Head of caudate nucleus (tissue), 42 donors: ENCODE measurements at places on chromosomes 4 and X.

- no peak for DNase-seq
These were observed 407.0 kb downstream of the BCOR start for GRCh38 chrX:39690541-39691415.

DNA sequence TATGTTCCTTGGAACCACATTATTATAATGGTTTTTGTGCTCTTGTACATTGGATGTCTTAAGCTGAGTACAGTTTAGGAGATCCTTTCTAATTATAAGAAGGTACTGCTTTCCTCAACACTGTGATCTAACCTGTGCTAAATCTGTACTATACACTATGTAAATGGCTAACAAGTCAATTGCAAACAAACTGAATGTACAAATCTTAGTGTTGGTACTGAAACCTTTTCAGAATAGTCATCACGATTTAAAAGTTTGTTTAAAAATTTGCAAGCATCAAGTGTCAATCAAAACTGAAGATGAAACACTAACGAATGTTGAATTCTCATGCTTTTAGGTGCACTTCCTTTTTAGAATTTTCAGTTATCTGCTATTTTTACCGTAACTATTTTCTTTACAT is 2090.4 kb upstream of the TENM3 start:
- DNase-seq, result no peak

- DNase-seq, result no peak
These were observed 39.1 kb upstream of the TMEM192 start for GRCh38 chr4:165151734-165152133.

GRCh38 chr4:179582164-179582905 is 2140.1 kb upstream of the AGA start:
- no peak for DNase-seq

DNA sequence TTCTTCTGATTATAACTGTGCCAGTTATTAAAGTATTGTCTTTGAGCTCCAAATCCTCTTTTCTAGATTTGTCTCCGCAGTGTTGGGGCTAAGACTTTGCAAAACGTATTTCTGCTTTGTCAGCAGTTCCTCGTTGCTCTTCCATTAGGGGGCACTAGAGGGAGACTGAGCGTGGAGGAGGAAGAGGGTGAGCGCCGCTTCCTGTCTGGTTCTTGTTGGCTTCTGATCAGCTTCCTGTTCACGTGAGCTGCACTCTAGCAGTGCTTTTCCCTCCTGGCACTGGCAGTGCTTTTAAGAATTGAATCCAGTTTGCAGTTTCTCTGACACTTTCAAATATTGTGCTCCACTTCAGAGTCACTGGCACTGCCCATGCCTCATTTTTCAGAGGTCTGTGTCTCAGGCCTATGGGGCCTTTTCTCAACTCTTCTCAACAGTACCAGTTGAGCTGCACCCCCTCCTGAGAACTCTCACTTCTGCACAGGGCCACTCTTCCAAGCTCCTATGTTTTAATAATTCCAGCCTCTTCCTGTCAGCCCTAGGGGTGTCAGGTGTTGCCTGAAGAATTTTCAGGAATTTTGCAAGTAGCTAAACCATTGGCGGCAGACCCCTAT is 54.4 kb upstream of the LCORL start:
- DNase-seq, result no peak

DNA sequence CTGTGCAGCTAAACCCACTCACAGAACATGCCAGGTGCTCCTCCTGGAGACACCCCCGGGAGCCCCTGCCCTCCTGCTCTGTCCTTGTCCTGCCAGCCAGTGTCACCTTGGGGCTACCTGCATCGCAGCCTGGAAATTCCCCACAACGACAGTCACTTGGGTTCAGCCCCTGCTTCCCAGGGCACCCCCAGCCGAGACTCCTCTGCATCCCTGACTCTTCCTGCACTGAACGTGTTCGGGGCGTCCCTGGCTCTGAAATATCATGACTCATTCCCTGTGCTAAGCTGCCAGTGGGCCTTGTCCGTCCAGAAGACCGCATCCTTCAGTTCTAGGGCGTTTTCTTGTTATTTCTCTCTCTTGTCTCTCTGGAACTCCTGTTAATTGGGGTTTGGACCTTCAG is 5.8 kb downstream of the CFAP99 start:
- DNase-seq, result no peak

GRCh38 chr4:15653864-15654592 is 1.1 kb downstream of the FBXL5 start:
- DNase-seq, result no peak

- DNase-seq, result no peak
These were observed 39.2 kb downstream of the FGFRL1 start for GRCh38 chr4:1050486-1051213.

- no peak for DNase-seq
These were observed 28.6 kb downstream of the AMER1 start for GRCh38 chrX:64176876-64177275.

GRCh38 chrX:35890699-35891098 is 28.8 kb upstream of the CFAP47 start:
- DNase-seq, result peak; percentile 16

- DNase-seq, result peak; percentile 62
These were observed 22.6 kb downstream of the PPP2R2C start for GRCh38 chr4:6449746-6450369.

- no peak for DNase-seq
These were observed 163.6 kb upstream of the ANK2 start for GRCh38 chr4:112885897-112886296.

- DNase-seq, result no peak
These were observed 38.4 kb upstream of the STS start for GRCh38 chrX:7109049-7109531.

- DNase-seq, result no peak
These were observed 57.2 kb downstream of the MFAP3L start for GRCh38 chr4:169968999-169969398.

GRCh38 chr4:16967722-16968121 is 69.3 kb upstream of the LDB2 start:
- DNase-seq, result no peak

GRCh38 chr4:156946516-156947424 is 24.8 kb downstream of the PDGFC start:
- DNase-seq, result no peak

DNA sequence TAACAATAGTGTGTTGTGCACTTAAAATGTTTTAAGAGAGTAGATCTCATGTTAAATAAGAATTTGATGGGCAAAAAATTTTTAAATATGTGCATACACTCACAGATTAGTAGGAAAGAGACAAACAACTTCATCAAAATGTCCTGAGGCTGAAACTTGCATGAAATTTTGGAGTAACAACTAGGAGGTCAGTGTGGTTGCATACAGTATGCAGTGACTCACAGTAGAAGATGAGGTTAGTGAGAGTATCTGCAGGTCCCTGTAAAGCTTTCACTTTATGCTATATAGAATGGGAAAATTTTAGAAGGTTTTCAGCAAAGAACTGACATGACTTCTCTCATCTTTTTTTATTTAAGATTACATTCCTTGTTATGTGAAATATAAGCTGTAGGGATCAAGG is 453.1 kb upstream of the KLHL4 start:
- no peak for DNase-seq

GRCh38 chrX:38156838-38157237 is 63.8 kb downstream of the SRPX start:
- DNase-seq, result no peak

DNA sequence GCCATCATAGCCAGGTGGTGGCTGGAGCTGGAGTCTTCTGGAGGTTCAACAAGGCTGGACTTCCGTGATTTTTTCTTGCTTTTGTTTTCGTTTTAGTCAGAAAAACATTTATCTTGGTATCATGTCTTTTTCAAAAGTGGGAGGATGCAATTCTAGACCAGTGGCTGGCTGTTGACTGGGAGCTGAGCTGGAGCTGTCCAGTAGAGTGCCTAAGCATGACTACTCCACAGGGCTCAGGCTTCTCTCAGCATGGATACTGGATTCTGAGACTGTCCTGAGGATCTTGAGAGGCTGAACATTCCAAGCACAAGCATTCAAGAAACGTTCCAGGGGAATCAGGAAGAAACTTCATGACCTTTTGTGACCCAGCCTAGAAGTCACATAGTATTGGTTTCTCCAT is 598.1 kb downstream of the MID1IP1 start:
- no peak for DNase-seq

GRCh38 chr4:41427306-41427882 is 110.6 kb upstream of the LIMCH1 start:
- DNase-seq, result no peak

DNA sequence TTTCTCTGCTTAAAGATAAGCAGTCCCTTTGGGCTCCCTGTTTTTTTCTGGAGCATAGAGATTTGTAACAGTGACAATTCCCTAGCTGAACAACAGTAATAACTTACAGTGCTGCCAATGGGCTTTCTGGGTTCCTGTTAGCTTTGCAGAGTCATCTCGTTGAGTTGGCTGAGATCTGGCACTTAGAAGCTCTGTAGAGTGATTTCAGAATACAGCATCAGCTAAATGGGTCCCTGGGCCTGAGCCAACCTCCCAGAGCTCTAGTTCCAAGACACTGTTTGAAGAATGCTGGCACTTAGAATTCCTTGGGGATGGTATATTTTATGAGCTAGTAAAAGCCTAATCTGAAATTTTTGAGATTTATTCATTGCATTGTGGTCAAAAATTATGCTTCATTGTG is 43.5 kb upstream of the SERTM2 start:
- no peak for DNase-seq

GRCh38 chr4:7959078-7959477 is 19.4 kb upstream of the AFAP1 start:
- no peak for DNase-seq

GRCh38 chr4:58368221-58368620 is 1258.0 kb upstream of the IGFBP7 start:
- DNase-seq, result no peak

- DNase-seq, result no peak
These were observed 142.0 kb downstream of the ADAMTS3 start for GRCh38 chr4:72427057-72427456.

DNA sequence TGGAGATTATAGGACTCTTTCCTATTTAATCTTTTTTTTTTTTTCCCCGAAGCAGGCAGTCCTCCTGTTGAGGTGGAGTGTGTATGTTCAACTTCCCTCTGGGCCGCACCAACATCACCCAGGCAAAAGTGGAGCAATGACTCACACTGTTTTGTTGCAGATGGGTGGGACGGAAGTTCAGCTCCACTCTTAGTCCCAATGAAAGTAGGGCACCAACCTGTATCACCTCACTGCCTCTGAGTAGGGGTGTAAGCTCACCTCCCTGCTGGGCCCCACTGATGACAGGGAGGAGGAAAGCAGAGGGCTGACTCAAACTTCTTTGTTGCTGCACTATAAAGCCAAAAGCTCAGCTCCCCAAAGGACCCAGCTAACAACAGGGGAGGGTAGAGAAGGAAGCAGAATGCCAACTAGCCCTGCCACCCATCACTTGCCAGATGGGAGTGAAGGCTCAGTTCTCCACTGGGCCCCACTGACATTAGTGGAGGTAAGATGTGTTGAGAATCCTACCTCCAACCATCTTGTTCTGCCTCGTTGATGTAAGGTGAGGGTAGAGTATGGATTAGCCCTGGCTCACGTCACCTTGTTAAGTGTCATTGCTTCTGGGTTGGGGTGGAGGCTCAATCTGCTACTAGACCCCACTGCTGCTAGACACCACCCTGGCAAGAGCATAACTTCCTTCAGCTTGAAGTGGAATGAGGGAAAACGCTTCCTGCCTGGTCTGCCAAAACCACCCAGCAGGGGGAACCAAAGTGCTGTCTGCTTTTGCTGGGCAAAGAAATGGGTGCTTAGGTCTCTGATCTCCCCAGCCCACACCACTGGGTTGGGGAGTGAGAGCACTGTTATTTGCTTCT is 14.1 kb downstream of the RPS6KA3 start:
- no peak for DNase-seq

DNA sequence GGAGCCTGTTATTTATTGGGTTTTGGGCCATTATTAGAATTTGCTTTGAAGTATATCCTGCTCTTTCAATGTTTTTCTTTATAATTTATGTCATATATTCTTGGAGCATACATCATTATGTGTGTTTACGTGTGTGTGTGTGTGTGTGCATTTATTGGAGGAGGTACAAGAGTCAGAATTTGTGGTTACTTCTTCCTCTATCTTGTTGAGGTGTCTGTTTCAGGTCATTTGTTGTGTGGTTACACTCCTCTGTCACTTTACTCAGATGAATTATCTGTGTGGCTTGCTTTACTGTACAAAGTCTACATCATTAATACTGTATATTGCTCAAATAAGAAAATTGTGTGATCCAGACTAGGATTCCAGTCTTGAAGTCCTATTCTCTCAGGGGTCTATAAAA is 1957.4 kb upstream of the TENM3 start:
- DNase-seq, result no peak

GRCh38 chr4:38819569-38819968 is 15.0 kb upstream of the TLR1 start:
- DNase-seq, result no peak

DNA sequence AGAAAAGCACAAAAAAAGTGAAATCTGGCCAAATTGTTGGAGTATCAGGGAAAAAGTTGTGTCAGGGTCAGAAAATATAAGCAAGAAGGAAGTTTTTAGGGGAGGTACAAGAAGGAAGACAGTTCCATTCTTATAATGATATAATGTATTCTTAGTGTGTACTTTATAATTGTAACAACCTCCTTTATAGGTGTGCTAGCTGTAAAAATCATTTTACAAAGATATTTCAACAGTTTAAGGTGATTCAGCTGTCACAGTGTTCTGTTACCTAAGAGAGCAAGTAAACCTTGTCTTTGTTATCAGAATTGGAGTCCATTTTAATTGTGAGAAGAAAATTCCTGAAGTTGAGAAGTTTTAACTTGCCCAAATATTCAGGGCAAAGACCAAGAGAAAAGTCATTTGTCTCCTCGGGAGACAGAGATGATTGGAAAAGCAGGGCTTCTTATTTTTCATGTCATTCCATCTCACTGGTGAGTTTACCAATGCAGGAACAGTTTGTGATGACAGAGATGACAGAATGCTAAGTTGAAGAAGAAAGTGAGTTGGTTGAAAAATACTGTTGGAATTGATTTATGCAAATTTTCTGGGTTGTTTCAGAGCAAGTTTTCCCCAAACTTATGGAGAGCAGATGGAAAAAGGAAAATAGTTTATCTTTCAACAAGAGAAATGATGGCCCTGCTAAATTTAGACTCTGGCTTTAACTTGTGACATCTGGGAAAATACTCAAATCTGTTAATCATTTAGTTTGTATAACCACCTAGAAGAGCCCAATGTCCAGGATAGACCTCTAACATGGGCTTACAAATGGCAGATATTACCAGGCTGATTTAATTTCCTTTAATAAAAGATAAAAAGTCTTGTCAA is 14.8 kb downstream of the INTS6L start:
- DNase-seq, result no peak

GRCh38 chr4:45897946-45898585 is 225.8 kb downstream of the GABRG1 start:
- no peak for DNase-seq

- DNase-seq, result no peak
These were observed 119.2 kb downstream of the RAPGEF2 start for GRCh38 chr4:159222043-159222552.

- DNase-seq, result no peak
These were observed 11.6 kb upstream of the MAGEB17 start for GRCh38 chrX:16155581-16156096.

- DNase-seq, result no peak
These were observed 21.6 kb upstream of the PDZD4 start for GRCh38 chrX:153851981-153852380.

DNA sequence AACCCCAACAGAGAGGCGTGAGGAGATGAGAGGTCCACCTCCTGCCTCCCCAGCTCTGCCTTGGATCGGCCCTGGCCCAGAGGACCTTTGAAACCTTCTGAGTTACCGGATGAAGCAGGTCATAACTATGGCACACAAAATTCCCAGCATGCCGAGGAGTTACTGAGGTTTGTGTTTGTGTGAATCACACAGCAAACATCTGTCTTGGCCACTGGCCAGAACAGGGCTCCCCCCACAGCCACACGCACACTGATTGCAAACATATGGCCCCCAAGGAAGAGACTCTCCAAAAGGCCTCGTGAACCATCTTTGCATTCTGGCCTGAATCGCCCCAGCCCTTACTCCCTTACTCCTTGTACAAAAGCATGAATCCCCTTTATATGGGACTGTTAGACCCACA is 18.9 kb downstream of the RPS4X start:
- no peak for DNase-seq
